Stimulated activated CD8-positive, alpha-beta memory T cell treated with anti-CD3 and anti-CD28 coated beads, Interleukin-12 subunit alpha, Interleukin-12 subunit beta, amount 100 ng/mL, for 1 hour (primary cell): ENCODE measurements at places on chromosomes 5 and 9.

- DNase-seq: no peak
These were observed 210.5 kb downstream of the KDM4C start for GRCh38 chr9:6968271-6968670.

GRCh38 chr9:93597871-93598646, 21.7 kb downstream of the PHF2 start:
- no peak for DNase-seq

GRCh38 chr5:7873216-7873615, 4.3 kb downstream of the MTRR start:
- DNase-seq: no peak

- no peak for DNase-seq
These were observed 385.9 kb downstream of the ANXA1 start for GRCh38 chr9:73537561-73537960.

DNA sequence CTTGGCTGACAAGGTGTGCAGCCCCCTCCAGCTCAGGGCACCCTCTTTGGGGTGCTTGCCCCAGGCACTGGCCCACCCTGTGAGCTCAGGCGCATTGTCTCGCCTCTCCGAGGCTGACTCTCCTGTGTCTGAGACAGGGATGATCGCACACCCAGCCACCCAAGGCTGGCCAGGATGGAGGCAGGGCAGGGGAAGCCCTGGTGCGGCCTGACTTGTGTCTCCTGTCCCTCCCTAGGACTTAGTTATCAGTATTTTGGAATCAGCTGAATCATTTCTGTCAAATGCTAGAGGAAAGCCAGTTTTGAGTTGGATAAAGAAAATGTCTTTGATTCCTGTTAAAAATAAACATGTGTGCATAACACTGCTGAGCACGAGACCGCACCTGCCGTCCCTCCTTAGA, 2.5 kb upstream of the DBH start:
- no peak for DNase-seq

- no peak for DNase-seq
These were observed 83.3 kb downstream of the PRRT1B start for GRCh38 chr9:131628459-131629225.

DNA sequence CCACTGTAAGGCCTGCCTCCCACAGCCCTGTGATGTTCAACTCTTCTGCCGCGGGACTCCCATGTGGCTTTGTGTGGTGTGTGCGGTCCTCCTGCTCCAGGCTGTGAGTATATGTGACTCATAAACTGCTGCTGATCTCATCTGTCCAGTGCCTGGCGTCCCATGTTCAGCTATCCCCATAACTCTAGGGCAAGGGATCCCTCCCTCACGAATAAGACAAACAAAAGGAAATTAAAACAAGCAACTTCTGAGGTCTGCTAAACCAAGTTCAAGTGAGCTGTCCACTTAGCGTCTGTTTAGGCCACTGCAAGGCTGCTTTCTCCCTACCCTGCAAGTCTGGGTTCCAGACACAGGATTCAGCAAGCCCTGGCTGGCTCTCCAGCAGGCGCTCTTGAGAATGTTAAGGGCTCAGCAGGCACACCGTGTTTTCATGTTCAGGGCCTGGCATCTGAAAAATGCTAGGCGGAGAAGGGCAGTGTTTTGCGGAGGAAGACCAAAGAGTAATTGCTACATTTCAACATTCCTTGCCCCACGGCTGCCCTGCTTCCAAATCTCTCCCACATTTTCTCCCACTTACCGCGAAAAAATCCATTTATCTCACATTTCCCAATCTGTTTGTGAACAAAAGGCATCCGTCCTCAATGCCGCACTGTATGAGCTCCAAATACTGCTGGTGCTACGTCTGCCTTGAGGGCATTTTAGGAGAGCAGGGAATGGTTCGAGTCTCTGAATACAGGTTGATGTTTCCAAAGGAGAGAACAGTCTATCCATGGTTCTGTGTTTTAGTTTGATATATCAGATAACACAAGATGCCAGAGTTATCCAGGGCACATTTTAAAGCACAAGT, 280.2 kb downstream of the SEMA5A start:
- no peak for DNase-seq

DNA sequence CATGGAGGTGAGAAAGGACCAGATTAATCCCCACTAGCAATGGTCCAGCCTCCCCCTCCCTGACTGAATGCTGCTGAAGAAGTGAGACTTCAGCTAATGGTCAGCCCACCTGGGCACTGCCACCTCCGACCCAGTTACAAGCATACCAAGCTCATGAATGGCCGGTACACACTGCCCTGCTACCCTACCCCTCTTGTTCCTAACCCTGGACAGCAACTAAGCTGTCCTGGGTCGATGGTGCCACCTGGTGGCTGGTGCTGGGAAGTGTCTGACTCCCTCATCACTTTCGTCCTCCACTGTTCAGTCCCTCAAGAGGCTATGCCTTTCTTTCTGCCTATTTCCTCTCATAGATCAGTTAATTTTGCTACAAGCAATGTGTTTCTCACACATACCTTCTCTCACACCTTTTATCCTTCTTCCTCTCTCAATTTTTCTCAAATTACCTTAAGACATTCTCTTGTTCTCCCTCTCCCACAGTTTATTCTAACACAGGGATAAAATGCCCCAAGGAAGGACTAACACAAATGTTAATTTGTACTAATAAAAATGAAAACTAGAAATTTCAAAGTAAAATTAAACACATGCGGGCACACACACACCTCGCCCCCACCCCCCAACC, 42.4 kb downstream of the PAX5 start:
- DNase-seq: no peak

DNA sequence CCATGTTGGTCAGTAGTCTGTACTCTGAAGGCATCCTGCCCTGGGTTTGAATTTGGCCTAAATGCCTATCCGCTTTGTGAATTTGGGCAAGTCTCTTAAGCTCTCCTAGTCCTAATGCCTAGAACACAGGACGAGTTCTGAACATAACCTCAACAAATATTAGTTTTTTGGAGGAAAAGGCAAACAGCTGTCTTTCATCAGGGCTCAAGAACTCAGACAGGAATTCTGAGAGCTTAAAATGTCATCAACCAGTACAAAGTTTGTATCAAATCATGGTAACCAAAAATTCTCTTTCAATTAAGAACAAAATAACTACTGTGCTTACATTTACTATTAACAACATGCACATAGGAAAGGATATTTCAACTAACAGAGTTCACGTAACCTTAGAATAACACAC, 182.5 kb upstream of the PPP1R2B start:
- no peak for DNase-seq

DNA sequence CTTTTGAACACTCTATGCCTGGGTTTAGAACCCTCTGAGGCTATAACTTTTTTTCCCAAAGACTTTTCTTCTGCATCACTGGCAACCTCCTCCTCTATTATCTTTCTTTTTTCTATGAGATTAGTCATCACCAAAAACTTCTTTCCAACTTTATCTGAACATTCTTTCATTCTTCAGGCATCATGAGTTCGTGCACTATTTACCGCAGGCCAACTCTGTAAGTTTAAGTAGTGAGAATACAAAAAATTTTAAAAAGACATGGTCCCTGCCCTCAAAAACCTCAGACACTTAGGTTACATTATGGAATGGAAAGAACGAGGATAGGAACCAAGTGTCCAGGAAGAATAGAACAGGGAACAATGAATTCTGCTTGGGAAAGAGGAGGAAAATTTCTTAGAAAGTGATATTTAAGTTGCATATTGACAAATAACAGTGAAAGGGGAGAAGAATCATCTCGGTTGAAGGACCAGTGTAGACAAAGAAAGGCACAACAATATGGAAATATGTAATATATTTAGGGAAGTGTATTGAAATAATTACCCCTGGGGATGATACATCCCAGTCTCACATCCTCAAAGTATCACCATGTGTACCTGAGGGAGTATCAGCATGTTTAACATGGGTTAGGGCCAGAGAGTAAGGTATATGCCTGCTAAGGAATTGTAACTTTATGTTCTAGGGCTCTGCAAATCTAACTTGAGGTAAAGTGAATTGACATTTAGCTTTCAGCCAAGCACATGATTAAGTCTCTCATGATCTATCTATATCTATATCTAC, 196.5 kb upstream of the NREP start:
- no peak for DNase-seq

GRCh38 chr5:125375143-125375542, 628.7 kb upstream of the ZNF608 start:
- DNase-seq: no peak
